Pons (tissue), 1 donor: ENCODE measurements at places on chromosomes 13 and 19.

DNA sequence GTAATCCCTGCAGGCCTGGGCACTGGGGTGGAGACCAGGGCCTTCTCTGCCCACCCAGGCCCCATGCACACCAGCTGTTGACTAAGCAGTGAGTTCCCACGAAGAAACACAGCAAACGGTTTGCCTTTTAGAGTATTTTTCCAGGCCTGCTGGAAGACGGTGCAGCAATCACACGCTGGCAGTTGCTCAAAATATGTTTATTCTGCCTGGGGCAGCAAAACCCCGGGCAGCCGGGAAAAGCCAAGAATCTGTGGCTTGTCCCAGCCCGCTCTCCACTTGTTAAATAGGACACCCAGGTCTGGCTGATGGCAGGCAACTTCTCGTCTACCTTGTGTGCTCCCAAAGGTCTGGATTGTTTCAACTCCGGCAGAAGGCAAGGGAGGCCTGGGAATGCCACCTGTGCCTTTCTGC is 40.8 kb downstream of the GGACT start:
- DNase-seq: no peak

GRCh38 chr13:75480671-75481175 is 1.2 kb downstream of the TBC1D4 start:
- DNase-seq: no peak

- no peak for DNase-seq
Observed at GRCh38 chr13:25687471-25688225, 315.9 kb downstream of the ATP8A2 start.

GRCh38 chr13:63433546-63434150 is 2018.0 kb upstream of the PCDH20 start:
- DNase-seq: no peak

DNA sequence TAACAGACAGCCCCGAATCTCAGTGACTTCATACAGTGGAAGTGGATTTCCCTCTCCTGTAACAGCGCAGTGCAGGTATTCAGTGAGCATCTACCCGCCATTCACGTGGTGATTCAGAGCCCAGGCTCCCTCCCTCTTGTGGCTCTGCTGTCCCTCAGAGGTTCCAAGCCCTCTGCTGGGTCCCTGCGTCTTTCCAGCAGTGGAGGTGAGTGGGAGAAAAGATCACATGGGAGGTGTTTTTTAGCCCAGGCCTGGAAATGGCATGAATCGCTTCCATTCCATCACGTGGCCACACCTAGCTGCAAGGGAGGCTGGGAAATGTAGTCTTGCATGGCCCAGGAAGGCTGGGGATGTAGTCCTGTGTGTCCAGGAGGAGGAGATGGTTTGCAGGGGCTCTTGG is 61.4 kb downstream of the DPF1 start:
- no peak for DNase-seq

- no peak for DNase-seq
Observed at GRCh38 chr13:25990801-25991200, 61.0 kb downstream of the SHISA2 start.

DNA sequence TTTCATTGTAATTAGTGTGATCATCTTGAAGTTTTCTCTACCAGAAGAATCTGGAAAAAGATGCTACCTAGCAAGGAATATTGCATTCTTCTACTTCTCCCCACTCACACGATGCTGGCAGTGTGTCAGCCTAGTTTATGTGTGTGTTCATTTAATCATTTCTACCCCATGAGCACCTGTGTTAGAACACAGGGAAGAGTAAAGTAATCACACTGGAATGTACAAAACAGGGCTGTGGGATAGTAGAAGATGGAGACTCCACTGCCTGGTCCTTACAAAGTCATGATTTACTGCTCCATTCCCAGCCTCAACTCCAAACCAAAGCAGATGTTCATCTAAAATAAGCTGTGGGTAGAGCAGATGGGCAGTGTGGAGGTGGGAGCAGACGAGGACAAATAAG is 47.7 kb upstream of the RGCC start:
- no peak for DNase-seq

- DNase-seq: peak; percentile 44
Observed at GRCh38 chr13:24217601-24218281, 57.2 kb downstream of the SPATA13 start.

DNA sequence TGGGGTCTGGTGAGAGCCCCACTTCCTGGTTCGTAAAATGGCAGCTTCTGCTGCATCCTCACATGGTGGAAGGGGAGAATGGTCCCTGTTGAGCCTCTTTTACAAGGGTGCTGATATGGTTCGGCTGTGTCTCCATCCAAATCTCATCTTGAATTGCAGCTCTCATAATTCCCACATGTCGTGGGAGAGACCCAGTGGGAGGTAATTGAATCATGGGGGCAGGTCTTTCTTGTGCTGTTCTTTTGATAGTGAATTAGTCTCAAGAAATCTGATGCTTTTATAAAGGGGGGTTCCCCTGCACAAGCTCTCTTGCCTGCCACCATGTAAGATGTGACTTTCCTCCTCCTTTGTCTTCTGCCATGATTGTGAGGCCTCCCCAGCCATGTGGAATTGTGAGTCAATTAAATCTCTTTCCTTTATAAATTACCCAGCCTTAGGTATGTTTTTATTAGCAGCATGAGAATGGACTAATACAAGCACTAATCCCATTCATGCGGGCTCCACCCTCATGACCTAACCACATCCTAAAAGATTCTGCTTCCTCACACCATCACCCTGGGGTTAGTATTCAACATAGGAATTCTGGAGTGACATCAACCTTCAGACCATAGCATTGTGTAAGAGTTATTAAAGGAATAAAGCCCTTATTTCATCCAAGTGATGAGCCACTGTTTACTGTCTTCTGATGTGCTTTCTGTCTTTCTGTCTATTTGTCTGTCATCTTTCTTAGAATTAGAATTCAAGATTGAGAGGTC is 159.0 kb upstream of the IRS2 start:
- no peak for DNase-seq

- no peak for DNase-seq
Observed at GRCh38 chr19:43499042-43499441, 5.5 kb downstream of the PHLDB3 start.

- no peak for DNase-seq
Observed at GRCh38 chr19:52600639-52601024, 30.5 kb downstream of the ZNF701 start.

DNA sequence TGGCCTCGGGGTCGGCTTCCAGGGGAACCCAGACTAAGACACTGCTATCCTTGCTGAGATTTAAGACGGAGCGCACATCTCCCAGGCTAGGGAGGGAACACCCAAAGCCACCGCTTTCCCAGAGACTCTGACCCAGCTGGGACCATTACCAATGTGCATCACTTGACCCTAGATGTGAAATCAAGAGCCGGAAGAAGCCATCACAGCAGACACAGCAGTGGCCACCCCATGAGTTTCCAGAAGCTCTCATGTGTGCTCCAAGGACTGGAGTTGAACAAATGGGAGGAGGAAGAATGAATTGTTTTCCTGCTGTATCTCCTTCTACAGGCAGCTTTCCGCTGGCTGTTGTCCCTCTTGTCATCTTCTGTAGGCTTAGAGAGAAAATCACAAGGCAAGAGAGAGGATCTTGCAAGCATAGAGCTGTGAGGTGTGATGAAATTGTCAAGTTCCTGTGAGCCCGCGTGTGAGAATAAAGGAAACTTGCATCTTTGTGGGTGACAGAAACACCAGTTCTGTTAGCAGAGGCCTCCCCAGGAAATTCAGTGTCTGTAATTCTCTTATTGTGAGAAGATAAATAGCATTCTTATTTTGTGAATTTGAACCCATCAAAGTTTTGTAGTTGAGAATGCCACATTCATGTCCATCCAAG is 711.8 kb downstream of the UQCRFS1 start:
- DNase-seq: no peak

- DNase-seq: peak; percentile 51
Observed at GRCh38 chr13:94384231-94384905, 95.1 kb downstream of the DCT start.

DNA sequence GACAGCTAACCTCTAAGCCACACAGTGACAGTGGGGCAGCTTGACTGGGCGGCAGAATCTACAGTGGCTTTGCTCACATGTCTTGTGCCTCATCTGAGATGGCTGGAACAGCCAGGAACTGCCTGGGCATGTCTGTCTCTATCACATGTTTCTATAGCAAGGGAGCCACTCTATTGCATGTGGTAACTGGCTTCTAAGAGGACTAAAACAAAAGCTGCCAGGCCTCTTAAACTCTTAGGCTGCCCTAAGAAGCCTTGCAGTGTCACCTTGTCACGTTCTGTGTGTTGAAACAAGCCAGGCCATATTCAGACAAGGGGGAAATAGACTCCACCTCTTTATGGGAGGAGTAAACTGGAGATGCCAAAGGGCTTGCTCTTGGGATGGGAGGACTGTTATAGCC is 122.9 kb upstream of the MAB21L1 start:
- DNase-seq: no peak

DNA sequence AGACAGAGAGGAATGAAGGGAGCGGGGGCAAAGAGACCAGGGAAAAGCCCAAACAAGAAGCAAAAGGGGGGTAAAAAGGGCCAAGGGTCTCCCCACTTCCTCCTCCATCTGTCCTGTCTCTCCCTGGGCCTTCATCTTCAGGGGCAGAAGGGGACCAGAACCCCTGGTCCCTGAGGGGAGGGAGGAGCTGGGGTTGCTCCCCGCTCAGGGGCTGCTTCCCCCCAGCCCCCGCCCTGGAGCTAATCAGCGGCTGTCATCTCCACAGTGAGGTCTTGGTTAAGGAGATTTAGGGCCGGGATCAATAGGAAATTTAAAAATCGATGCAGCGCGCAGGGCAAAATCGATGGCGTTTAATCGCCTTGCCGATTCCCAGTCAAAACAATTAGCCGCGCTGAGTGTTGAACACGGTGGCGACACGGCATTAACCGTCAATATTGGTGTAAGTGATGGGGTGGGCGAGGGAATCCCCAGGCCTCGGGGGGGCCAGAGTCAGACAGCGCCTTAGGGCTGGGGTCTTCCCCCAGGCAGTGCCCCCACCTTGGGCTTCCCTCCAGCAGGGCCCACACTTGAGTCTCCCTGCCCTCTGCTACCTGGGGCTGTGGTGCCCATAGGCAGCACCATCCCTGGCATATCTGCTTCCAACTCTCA is 29.5 kb upstream of the POU2F2 start:
- DNase-seq: no peak
